Activated CD4-positive, alpha-beta T cell treated with anti-CD3 and anti-CD28 coated beads, Interleukin-2, amount 50 U/mL, for 48 hours (primary cell): ENCODE measurements at places on chromosomes 4 and X.
A peak's percentile ranks its signal among the peaks of the same experiment; 100 is the strongest.

DNA sequence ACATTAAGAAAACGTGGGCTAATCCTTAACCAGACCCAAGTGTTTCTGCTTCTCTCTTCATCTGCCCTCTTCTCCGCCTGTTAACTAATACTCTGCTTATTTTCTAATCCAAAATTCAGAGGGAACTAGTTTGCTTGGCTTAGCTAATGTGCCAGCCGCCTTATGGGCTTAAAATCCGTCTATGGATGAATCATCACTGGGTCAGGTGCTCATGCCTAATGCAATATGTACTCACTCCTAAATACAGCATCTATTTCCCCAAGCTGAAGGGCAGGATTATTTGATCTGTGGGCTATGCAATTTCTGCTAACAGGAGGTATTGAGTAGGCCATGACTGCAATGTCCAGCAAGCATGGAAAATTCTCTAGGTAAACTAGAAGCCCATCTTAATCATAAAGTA lies 12.4 kb downstream of the DYNLT3 start:
- no peak for DNase-seq

DNA sequence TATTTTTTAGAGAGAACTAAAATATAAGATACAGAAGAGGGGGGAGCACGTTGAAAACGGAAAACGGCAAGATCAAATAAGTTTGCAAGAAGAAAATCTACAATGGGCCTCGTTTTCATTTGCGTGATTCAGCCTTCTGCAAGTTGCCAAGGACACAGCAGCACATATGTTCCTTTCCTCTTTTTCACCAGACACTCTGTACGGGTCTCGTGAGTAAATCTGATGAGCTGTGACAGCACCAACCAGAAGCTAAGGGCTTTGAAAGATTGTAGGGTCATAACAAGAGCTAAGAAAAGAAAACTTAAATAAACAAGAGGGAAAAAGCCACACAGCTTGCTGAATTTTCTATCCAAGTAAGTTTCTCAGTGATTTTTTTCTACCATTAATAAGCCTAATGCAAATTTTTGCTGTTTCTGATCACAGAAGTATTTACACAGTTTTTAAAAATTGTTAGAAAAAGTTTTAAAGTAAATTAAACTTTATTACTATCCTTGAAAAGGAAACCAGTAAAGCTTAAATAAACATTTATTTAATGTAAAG lies 63.4 kb downstream of the SCML2 start:
- no peak for DNase-seq

- DNase-seq = no peak
Measured at GRCh38 chr4:54228961-54229501, at the start of gene PDGFRA. TSS of gene PDGFRA (plus strand) at chr4:54229293. CDS start at chr4:54258769, 29,476 bp downstream.

- DNase-seq = peak; percentile 83
Measured at GRCh38 chrX:153953342-153953830, 8.9 kb upstream of the RENBP start.

GRCh38 chr4:42248972-42249371 lies 96.5 kb upstream of the BEND4 start:
- DNase-seq = no peak

DNA sequence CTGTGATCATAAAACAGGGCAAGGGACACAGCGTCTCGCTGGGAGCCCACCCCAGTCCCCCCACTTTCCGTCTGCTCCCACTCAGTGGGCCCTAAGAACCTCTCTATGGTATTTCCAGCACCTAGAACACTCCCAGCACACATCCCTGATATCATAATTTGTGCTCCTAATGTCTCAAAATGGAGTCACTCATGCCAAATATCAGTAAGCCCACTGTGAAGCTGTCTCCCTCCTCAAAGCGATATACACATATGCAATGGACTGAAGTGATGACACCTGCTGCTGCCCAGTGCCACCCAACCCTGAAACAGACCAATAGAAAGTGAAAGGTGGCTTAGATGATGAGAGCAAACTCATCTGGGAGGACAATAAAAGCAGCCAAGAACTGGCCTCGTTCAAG lies 17.9 kb downstream of the ENPP6 start:
- DNase-seq = no peak

GRCh38 chr4:1683261-1683735 lies 815 bp downstream of the FAM53A start:
- no peak for DNase-seq

DNA sequence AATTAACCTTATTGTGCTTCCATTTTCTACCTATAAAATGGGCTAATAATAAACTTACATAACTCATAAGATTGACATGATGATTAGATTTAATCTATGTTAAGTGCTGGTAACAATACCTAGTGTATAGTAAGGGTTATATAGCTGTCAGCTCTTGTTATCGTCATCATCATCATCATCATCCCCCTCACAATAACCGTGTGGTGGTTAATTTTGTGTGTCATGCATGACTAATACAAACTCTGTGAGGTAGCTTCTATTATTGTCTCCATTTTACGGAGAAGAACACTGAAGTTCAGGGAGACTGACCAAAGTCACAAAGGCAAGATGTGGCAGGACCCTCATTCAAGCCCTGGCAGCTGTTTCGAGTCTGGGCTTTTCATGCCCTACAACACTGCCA lies 211.3 kb downstream of the PALLD start:
- DNase-seq = no peak

GRCh38 chr4:66059556-66059955 lies 389.3 kb upstream of the EPHA5 start:
- no peak for DNase-seq
